CD4-positive, alpha-beta T cell treated with Interleukin-1 beta for 1 hour (primary cell): ENCODE measurements at places on chromosomes 7 and 10.
A peak's percentile ranks its signal among the peaks of the same experiment; 100 is the strongest.

DNA sequence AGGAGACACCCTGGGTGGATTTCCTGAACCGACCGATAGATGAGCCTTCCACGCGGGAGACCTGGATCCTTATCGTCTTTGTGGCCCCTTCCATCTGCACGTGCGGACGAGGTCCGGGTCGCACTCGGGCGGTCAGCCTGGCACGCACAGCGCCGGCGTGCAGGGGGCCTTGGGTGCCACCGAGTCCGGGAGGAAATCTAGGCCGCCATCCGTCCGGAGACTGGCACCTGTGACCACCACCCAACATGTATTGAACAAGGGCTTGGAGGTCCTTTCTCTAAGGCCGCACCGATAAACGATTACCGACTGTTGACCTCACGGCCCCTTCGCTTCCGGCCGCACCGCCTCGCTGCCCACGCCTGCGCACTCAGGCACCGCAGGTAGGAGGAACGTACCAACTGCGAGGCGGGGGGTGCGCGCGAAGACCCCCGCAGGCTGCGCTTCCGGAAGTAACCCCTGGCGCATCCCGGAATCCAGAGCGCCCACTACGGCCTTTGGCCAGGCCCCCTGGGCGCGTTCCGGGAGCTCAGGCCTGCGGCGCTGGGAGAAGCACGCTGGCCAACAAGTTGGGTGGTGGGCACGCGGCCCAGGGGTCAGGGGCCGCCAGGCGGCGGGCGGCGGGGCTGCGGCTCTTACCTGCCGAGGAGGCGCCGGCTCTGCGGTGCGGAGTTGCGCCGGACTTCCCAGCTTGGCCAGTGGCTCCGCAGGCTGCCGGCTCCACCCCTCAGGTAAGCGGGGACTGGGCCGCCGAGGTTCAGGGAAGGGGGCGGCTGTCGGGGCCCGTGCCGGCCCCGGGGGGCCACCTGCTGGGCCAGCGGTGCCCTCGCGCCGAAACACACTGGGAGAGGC lies at the start of the genes ACTR3C and LRRC61:
Gene ACTR3C (minus strand): TSS at position 713 of the 849 bp plus-strand sequence. CDS start 28,249 bp downstream, outside the sequence.
Gene LRRC61 (plus strand): TSS at position 523 of the 849 bp plus-strand sequence. CDS start 13,507 bp downstream, outside the sequence.
- peak; percentile 60 for DNase-seq

- peak; percentile 19 for DNase-seq
These were observed 59.6 kb upstream of the CAPZA2 start for GRCh38 chr7:116802746-116803152.

GRCh38 chr10:122033224-122033926 lies 44.4 kb downstream of the TACC2 start:
- no peak for DNase-seq

DNA sequence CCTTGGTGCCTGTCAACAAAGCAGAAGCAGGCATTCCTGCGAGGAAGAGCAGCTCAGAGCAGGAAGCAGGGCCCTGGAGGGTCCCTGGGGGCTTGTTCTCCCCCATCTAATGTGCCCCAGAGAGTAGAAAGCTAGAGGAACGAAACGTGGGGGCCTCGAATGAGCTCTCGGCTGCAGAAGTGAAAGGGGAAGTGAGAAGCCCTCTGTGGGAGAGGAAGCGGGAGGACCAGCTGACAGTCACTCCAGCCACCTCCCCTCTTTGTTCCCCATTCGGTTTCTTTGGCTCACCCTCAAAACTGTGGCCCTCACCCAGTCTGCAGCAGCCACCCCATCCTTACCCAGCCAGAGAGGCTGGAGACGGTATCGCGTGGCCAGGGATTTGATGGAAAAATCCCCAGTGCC lies 25.0 kb downstream of the C10orf105 start:
- peak; percentile 40 for DNase-seq

DNA sequence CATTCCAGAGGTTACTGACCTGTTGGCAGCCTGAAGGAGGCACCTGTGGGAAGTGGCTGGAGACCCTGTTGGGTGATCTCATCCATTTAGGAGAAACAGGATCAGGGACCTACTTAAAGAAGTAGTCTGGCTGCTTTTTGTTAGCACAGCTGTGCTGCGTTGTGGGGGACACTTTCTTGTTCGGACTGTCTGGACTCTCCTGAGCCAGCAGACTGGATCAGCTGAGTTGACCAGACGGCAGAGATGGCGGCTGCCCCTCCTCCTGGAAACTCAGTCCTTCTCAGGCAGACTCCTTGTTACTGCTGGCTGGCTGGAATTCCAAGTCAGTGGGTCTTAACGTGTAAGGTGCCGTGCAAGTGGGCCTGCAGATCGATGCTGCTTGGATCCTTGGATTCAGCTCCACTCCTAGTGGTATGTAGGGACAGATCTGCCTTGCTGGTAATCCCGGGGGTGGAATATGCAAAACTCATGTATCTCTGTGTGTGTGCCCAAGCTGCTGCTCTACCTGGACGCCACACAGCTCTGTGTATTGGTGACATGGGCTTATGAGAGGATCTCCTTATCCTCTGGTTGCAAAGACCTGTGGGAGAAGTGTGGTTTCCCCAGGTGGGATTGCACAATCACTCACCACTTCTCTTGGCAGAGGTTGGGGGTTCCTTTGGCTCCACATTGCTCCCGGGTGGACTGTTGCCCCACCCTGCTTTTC lies 87.3 kb downstream of the CCSER2 start:
- DNase-seq = no peak

GRCh38 chr7:99243751-99244337 lies 28.8 kb upstream of the MYH16 start:
- DNase-seq = no peak

GRCh38 chr10:112758961-112759360 lies 191.1 kb upstream of the TCF7L2 start:
- DNase-seq = no peak

GRCh38 chr10:43458227-43458626 lies 21.3 kb downstream of the ZNF487 start:
- DNase-seq = no peak

- no peak for DNase-seq
These were observed 4.5 kb downstream of the CHST15 start for GRCh38 chr10:124088915-124089314.

- DNase-seq = no peak
These were observed 17.0 kb downstream of the SRI start for GRCh38 chr7:88202799-88203198.

DNA sequence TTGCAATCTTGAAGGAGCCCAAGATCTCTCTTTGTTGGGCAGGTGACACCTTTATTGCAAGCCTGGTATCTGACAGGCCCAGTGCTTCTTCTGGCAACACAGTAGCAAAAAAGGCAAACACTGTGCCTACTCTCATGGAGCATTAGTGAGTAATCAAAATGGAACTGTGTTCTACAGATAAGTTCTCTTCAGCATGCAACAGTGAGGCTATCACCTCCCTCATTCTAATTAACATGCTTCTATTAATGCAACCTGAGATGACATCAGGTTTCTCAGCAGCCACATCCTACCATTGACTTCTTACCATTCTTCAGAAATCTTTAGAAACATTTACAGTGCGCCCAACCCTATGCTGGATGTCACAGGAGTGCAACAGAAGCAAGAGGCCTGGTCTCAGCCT lies 77.9 kb upstream of the KCNMA1 start:
- DNase-seq = no peak

- no peak for DNase-seq
These were observed 7.0 kb upstream of the SFMBT2 start for GRCh38 chr10:7417807-7418206.

GRCh38 chr7:118075936-118076335 lies 108.0 kb upstream of the LSM8 start:
- no peak for DNase-seq

DNA sequence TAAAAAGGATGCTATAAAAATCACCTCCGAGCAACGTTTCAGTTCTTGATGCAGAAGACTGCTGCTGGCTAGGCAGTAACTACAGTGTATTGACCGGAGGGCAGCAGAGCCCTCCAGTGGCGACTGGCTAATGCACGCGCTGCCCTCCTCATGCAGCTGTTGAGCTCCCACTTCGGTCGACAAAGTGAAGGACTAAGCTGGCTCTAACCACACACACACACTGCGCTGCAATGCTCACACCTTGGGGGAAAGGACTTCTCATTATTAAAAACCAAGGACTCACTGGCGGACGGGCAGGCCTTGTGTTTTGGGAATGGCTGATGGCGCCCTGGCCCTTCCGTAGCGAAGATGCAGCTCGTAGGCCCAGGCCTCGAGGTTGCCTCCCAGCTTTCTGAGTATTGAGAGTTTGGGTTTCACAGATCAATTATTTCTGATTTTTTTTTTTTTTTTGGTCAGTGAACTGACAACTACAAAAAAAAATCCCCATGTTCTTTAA lies 120.9 kb upstream of the DIP2C start:
- DNase-seq = no peak

DNA sequence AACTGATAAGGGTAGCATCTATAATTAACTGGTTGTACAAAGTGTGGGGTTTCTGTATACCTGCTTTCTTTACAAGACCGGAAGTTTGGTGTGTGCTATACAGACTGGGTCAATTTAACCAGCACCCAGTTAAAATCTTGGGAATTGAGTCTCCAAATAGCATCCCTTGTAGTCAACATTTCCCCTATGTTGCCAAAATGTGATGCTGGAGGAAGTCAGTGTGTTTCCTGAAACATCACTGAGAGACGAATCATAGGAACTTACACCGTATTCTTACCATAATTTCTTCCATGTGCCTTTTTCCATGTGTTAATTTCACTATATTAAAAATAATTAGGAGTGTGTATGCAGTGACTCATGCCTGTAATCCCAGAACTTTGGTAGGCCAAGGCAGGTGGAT lies 1.7 kb downstream of the AKR1C4 start:
- no peak for DNase-seq

GRCh38 chr7:20213378-20213777 lies 3.8 kb downstream of the MACC1 start:
- no peak for DNase-seq

- peak; percentile 23 for DNase-seq
These were observed 236.0 kb upstream of the NRP1 start for GRCh38 chr10:33570495-33570894.

- DNase-seq = no peak
These were observed 24.2 kb upstream of the SLC29A3 start for GRCh38 chr10:71294856-71295255.
